Stimulated activated naive CD8-positive, alpha-beta T cell treated with anti-CD3 and anti-CD28 coated beads, Interleukin-15, amount 100 ng/mL, for 72 hours (primary cell): ENCODE measurements at places on chromosomes 7 and 10.

DNA sequence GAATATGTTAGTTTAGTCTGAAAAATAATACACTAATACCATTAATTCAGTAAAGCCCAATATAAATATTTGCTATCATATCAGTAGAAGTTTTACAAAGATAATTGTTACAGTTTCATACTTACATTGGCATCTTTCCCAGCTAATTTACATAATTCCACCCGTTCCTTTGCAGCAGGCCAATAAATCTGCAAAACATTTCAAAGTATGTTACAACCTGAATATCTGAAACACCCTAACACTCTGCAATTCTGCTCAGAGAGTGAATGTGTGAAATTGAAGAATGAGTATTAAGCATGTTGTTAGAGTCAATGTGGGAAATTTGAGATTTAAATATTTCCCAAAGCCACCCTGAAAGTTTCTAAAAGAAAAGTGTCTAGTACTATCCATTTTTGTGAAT, 105.5 kb downstream of the SEMA3D start:
- no peak for DNase-seq

- DNase-seq = no peak
Observed at GRCh38 chr10:59606551-59606961, 103.1 kb downstream of the SLC16A9 start.

GRCh38 chr10:79286318-79286951, 60.8 kb upstream of the PPIF start:
- DNase-seq = peak; percentile 86

- DNase-seq = no peak
Observed at GRCh38 chr10:48900371-48900801, 39.3 kb downstream of the LRRC18 start.

GRCh38 chr10:30027057-30028005, 32.1 kb downstream of the JCAD start:
- peak; percentile 84 for DNase-seq
